Heart right ventricle (tissue), 16 donors: ENCODE measurements at places on chromosomes 5 and 9. TPM values are rescaled to one million over a fixed set of nuclear protein-coding genes. Genes with fewer than 3 reads are reported as not detected.

DNA sequence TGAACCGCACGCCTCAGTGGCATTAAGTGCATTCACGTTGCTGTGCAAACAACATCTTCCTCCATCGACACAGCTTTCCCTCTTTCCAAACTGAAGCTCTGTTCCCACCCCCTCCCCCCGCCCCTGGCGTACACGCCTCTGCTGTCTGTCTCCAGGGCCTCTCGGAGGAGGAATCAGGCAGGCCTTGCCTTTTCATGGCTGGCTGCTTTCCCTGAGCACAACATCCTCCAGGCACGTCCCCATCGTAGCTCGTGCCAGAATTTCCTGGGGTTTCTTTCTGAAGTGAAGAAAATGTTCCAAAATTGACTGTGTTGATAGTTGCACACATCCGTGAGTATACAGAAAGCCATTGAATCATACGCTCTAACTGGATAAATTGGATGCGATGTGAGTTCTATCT lies 22.3 kb upstream of the TMEM250 start:
- no peak for DNase-seq

DNA sequence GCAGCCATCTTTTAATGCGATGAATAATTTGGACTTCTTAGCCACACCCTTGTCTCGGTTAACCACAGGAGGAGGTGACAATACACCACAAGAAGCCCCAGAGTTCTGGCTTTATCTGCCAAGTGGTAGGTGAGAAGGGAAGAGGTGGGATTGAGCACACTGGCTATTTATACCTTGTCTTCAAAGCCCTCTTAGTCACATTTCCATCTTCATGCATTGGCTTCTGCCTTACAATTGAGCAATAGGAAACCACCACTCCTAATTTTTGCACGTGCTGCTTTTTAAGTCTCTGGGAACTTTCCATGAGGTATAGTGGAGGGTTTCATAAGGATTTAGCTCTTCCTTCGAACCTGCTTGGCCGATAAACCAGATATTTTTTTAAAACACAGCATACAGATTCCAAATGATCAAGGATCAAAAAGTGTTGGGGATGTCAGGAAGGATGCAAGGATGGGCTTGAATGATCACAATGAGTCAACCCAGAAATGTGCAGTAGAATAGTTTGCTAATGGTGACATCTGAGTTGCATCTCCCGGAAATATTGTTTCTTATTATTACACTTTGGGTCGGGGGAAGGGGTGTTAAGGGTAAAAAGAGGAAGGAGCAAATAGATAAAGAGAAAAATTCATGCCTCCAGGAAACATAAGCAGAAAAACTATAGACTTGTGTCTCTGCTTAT lies 25.5 kb downstream of the PLAC8L1 start:
- DNase-seq, result no peak

DNA sequence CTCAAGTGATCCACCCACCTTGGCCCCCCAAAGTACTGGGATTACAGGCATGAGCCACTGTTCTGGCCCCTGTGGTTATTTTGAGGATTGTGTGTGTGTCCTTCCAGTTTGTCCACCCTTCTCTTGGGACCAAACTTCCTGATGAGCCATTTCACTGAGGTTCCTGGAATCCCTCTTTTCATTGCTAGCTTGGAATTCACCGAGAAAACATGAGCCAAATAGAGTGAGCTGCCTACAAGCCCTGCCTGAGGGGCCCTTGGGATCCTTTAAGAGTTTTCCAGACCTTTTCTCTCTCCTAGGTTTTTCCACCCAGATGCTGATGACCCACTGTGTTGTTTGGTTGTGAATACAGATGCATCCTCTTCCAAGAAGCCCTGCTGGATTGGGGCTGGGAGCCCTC lies 13.2 kb upstream of the KIF12 start:
- DNase-seq, result no peak

Gene SPACA9
- polyA plus RNA-seq, result 5.5 TPM

Gene BRD8
- polyA plus RNA-seq, result 13.0 TPM

Gene COMMD10
- 23.8 TPM for polyA plus RNA-seq
